ENCODE measurements at places on chromosomes 3 and 15.

GRCh38 chr15:85477730-85478129 lies 97.3 kb downstream of the AKAP13 start:
- DNase-seq = no peak

DNA sequence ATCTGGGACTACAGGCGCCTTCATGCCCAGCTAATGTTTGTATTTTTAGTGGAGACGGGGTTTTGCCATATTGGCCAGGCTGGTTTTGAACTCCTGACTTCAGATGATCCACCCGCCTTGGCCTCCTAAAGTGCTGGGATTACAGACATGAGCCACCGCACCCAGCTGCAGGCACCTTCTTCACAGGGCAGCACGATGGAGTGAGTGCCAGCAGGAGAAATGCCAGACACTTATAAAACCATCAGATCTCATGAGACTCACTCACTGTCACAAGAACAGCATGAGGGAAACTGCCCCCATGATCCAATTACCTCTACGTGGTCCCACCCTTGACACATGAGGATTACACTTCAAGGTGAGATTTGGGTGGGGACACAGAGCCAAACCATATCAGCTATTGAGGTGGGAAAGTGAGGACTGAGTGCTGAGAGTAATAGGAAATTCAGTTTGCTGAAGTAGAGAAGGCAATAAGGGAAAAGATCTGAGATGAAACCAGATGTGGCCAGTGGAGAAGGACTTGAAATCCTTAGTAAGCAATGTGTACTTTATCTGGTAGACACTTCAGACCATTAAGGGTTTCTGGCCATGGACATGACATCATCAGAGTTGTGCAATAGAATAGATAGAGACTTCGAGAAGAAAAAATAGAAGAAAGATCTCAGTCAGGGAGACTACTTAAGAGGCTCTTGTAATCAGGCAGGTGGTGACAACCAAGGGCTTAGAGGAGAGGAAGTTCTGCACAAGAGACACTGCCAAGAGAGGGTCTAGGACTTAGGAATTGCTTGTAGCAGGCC lies 18.1 kb upstream of the ATP13A5 start:
- no peak for DNase-seq

GRCh38 chr15:91857772-91858171 lies 4.3 kb downstream of the SLCO3A1 start:
- no peak for DNase-seq

DNA sequence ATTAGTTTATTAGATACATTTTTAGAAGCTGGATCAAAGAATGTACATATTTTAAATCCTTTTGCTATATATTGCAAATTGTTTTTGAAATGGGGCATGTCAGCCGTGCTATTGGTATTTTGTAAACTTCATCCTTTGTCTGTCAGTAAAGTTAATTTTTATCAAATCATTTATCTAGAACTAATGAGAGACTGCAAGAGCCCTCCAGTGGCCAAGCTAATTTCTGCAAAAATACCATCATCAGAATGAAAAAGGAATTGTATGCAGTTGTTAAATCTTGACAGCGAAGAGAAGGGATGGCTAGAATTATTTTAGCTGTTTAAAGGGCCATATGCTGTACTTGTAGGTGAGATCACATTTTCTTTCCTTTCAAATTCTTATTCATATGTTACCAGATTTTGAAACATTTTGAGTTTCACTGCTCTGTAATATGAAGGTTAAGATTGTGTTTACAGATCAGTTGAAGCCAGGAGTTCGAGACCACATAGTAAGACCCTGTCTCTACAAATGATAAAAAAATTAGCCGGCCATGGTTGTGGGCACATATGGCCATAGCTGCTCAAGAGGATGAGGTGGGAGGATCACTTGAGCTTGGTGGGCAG lies 8.1 kb upstream of the CLDN11 start:
- DNase-seq = no peak

GRCh38 chr3:98788651-98789050 lies 25.5 kb downstream of the ST3GAL6 start:
- no peak for DNase-seq

DNA sequence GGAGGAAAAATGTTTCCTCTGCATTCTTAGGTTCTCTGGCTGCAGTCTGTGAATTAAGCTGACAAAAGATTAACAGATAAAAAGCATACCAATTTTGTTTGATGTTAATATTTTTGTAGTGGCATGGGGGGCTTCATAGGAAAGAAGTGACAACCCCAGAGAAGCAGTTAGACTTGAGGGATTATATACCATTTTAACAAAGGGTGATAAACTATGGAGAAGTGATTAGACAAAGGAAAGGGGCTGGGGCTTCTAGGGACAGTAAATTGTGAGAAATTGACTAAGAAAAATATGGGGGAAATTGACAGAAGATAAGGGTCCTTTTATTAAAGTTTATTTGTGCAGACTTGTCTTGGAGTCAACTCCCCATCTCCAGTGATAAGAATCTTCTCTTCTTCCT lies 55.7 kb upstream of the NR2E3 start:
- no peak for DNase-seq

DNA sequence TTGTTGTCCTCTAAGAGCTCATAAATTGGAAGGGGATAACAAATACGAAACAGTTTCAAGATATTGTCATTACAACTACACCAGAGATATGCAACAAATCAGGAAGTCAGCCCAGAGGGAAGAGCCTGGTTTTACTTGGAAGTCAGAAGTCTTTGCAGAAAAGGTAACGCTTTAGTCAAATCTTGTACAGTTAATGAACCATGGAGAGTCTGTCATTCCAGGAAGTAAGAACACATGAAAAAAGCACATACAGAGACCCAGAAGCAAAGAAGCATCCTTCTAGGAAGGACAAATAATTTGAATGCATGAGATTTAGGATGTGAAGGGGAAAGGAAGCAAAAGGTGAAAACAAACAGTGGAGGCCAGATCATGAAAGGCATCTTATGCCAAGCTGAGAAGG lies 19.6 kb downstream of the DYNC1LI1 start:
- no peak for DNase-seq

- DNase-seq = no peak
Measured at GRCh38 chr3:66989241-66989640, 8.9 kb upstream of the KBTBD8 start.

GRCh38 chr15:60408463-60408981 lies 10.7 kb upstream of the ANXA2 start:
- no peak for DNase-seq

DNA sequence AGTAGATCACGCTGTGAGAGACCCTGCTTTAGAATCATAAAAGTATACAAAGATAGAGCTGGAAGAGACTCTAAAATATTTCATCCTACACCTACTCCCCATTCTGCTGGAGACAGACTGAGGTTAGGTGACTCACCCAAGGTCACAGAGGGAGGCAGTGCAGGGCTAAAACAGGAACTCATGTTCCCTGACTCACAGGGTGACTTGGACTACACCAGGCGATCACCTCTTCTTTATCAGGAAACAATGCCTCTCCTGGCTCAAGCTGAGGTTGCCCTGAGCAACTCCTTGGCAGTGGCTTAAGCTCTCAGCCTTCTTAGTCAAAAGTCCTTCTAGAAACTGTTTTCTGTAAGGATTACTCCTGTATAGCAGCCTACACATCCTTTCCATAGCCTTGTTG lies 26.4 kb upstream of the TNFAIP8L3 start:
- DNase-seq = no peak

- no peak for DNase-seq
Measured at GRCh38 chr15:55652909-55653495, 64.9 kb upstream of the PYGO1 start.

GRCh38 chr3:173630849-173631248 lies 233.3 kb downstream of the NLGN1 start:
- DNase-seq = no peak

DNA sequence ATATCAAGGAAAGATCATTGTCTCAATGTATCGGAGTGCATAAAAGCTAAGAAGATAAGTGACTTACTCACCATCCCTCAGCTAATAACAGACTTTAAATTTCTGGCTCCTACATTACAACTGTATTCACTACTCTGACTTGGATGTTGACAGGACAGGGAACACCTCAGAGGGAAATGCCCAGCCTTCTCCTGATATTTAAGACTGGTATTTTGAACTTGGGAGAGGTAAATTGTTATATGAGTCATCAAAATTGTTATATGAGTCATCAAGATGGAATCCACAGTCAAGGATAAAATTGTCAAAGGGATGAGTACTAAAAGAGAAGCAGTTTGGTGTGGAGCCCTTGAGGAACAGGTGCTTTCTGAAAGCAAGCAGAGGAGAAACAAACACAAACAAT lies 961.4 kb downstream of the VGLL3 start:
- DNase-seq = no peak

- DNase-seq = no peak
Measured at GRCh38 chr15:91021516-91022074, 799 bp downstream of the VPS33B start.

DNA sequence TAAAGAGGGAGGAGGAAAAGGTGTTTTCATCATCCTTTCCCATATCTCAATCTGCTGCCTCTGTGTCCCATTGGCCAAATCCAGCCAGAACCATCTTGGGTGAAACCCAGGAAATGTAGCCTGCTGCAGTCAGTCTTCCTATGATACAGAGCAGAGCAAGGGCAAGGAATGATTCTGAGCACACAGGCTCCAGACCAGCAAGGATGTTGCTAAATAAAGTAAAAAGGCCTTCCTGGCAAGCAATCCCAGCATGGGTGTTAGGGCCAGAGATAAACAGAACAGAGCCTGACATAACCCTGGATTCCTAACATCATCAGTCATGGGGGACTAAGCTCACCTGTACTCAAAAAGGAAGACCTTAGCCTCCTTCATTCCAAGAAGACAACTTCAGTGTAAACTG lies 90.7 kb upstream of the AGTR1 start:
- no peak for DNase-seq

DNA sequence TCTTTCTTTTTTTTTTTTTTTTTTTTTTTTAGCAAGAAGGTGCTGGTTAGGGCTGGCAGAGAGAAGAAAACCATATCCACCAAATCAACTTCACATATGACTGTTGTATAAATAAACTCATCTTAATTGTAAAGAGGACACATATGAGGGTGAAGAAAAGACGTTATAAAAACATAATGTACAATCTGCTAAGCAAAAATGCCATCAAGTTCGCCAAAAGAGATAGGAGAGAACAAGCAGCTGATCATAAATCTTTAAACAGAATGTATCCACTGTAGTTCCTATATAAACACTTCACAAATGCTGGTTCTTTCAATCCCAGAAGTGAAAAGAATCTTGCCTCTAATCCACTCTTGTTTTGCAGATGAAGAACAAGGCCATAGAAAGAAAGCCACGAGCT lies 9.2 kb downstream of the FGF12 start:
- DNase-seq = no peak

- no peak for DNase-seq
Measured at GRCh38 chr15:57634290-57634689, 42.6 kb downstream of the MYZAP start.

- DNase-seq = no peak
Measured at GRCh38 chr3:29354894-29355293, 74.0 kb downstream of the RBMS3 start.
